AG08395 (cell line): ENCODE measurements at places on chromosomes 1 and 21.
A peak's percentile ranks its signal among the peaks of the same experiment; 100 is the strongest.

DNA sequence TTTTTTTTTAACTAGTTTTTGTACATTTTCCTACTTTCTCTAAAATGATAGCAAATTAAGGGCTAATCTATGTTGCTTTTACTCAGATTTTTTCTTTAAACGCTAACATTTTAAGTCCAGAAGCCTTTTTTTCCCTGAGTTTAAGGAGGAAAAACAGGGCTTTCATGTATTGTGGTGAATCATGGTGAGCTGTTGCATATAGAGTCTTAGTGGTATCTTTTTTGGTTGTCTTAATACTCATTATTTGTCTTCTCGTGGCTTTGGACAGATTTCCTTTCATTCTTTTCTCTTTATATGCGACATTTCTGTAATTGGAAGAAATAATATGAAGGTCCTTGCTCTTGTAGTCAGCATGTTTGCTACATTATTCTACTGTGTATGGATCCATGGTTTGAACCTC lies 1015.6 kb downstream of the PLA2G4A start:
- DNase-seq, result no peak

- no peak for DNase-seq
Measured at GRCh38 chr1:161311595-161312181, 1.9 kb upstream of the MPZ start.

- DNase-seq, result peak; percentile 40
Measured at GRCh38 chr1:101237229-101237837, 514 bp downstream of the S1PR1 start.

DNA sequence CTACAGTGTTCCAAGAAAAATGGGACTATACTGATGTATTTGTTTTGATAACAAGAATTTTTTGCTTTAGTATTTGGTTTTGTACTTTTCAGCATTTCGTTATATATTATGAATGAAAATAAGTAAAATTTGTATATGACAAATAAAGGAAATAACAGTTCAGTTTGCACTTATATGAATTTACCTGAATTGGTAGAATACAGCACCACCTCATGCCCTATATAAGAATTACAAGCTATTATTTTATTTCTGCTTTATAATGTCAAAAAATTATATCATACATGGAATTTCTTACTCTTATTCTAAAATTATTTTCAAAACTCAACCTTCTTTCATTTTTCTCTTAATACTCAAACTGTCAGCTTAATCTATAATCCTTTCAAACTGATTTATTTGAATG lies 14.6 kb downstream of the EFCAB7 start:
- DNase-seq, result peak; percentile 2

GRCh38 chr1:233065685-233066084 lies 115.3 kb downstream of the NTPCR start:
- no peak for DNase-seq

DNA sequence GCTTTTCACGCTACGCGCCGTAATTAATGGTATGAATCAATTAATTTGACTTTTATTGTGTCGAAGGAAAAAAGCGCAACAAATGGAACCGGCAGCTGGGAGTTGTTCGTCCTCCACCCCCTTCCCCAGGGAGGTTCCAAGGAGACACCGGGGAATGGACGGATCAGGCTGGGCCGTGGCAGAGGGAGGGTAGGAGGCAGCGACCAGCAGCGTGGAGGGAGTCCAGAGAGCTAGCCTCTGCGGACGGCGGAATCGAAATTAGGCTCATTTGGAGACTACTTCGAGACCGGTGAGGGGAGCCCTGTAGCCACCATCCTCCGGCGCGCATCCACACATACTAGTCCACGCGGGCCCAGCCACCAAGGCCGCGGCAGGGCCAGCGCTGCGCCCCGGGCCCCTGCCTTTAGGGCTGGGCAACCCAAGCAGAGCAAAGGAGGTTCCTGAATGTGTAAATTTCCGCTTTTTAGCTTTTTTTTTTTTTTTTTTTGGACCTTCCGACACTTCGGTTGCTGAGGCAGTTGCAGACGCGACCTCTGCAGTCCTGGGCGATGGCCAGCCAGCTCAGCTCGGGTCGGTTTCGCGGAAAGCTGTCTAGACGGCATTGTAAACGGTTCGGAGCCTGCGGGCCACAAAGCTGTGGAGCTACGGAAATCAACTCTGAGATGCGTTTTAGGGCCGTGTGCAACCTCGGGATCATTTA lies 2.2 kb upstream of the FOXD3 start:
- no peak for DNase-seq

- peak; percentile 70 for DNase-seq
Measured at GRCh38 chr1:30955448-30956015, 47.0 kb upstream of the SDC3 start.

- no peak for DNase-seq
Measured at GRCh38 chr1:207009182-207009850, 23.2 kb downstream of the C1orf116 start.

- no peak for DNase-seq
Measured at GRCh38 chr1:35559317-35559944, 1.8 kb downstream of the NCDN start.

DNA sequence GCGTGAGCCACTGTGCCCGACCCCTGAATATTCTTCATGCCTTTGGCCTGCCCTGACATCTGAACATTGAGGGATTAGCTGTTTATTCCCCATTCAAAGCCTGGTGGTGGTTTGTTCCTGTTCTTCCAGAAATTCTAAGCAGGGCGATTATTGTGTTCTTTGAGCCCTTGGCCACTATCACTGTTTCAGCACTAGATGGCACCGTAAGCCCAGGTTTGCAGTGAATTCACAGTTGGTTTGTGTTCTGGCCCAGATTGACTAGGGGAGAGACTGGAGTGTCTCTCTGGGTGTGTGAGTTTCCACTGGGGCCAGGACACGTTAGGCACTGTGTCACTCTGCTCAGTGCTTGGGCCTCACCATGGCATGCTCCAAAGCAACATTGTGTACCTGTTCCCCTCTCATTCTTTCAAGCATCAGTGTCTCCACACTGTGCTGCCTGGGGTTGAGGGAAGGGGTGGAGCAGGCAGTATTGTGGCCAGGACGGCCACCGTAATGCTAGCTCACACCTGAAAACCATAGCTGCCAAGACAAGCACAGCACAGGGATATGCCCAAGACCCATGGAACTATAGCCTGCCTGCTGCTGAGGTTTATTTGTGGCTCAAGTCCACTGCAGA lies 52.7 kb downstream of the PKN2 start:
- DNase-seq, result peak; percentile 53

GRCh38 chr1:243286409-243287122 lies 30.7 kb downstream of the SDCCAG8 start:
- no peak for DNase-seq

DNA sequence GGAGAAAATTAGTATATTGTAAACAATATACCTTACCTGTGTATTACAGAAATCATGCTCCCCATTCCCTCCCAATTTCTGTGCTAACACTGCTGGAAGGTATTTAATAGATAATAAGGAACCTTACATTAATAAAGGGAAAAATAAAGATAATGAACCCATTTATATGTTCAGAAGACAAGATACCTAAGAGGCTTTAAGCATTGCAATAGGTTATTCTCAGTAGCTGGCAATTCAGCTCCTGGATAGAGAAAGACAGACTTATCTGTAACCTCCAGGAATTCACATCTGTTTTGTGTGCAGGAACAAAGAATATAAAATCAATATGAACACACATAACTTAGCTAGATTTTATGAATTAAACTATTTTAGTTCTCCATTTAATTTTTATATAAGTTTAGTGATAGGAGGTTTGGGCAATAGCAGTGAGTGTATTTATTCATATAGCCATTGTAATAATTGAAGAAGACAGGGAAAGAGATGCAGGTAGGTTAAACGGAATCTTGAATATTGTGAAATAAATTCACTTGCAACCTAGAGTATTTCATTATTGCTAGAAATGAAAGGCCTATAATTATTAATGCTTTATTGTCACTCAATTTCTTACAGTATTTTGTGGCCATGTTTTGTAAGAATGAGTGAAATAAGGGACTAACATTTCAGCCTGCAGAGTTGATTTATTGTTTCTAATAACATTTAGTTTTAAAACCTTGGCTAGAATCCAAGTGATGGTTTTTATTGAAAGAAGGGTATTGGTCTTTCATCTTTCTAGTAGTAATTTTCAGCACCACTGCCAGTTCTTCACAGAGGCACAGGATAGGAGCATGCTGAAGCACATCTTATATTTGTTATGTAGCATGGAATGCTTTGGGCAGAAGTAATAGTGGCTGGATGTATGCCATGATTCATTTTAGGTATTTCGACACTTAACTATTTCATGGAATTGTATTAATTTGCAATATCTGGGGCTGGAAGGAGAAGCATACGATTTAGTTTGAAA lies 1.5 kb downstream of the XPR1 start:
- peak; percentile 20 for DNase-seq

DNA sequence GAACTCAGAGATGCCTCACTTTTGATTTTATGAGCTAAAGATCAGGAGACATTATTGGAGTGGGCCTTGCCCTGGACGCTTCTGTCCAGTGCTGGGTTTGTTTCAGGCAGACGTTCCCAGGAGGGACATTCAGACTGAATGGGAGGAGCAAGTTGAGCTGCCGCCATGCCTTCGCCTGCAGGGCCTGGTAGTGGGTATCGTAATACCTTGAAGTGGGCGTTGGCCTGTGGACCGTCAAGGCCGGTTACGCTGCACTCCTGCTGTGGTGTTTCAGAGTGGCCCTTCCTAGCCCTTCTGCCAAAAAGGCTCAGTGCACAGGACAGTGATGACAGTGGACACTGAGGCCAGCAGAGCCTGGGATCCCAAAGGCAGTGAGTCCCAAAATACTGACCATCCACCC lies 1.6 kb downstream of the FAM3B start:
- no peak for DNase-seq

GRCh38 chr1:165575468-165576099 lies 31.8 kb downstream of the LRRC52 start:
- no peak for DNase-seq

DNA sequence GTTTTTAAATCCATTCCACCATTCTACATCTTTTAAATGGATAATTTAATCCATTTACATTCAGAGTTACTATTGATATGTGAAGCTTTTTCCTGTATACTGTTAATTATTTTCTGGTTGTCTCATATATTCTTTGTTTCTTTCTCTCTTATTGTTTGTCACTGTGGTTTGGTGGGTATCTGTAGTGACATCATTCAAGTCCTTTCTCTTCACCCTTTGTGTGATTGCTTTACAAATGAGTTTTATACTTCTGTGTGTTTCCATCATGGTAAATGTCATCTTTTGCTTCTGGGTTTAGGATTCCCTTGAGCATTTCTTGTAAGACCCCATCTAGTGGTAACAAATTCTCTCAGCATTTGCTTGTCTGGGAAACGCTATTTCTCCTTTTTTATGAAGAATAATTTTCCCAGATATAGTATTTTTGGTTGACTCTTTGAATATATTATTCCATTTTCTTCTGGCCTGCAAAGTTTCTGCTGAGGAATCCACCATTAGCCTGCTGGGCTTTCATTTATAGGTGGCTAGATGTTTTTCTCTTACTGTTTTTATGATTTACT lies 10.2 kb downstream of the LY9 start:
- no peak for DNase-seq

GRCh38 chr1:229108598-229109201 lies 162.2 kb upstream of the RAB4A start:
- DNase-seq, result no peak

DNA sequence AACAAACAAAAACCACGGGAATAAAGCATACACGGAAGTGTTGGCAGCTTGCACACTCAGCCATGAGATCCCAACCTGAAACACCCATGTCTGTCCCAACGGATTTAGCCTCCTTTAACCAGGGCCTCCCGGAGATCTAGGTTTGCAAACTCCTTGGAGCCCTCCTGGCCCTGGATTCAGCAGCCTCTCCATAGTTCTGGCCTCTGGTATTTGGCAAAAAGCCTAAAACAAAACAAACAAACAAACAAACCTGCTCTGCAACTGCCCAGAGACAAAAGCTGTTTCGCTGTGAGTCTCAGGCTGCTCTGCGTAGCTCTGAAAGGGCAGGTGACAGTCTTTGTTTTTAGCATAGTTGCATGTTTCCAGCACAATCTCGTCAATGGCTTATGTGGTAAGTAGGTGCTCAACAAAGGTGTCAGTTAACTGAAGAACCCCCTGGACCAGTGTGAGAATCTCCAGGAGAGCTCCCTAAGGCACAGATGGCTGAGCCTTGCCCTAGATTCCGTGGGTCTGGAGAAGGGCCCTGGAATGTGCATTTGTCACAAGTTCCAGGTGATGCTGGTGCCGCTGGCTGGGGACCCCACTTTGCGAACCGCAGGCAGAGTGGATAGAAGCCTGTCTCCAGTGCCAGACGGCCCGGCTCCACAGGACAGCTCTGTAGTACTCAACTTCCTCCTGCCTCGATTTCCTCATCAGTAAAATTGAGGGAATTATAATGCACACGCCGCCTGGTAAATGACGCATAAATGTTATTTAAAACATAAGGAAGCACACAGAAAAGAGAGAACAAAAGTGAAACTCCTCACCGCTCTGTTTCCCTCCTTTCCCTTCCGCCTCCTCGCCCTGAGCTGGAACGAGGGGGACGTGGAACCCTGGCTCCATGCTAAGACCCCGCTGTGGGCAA lies 86.2 kb downstream of the RIPK4 start:
- DNase-seq, result no peak

DNA sequence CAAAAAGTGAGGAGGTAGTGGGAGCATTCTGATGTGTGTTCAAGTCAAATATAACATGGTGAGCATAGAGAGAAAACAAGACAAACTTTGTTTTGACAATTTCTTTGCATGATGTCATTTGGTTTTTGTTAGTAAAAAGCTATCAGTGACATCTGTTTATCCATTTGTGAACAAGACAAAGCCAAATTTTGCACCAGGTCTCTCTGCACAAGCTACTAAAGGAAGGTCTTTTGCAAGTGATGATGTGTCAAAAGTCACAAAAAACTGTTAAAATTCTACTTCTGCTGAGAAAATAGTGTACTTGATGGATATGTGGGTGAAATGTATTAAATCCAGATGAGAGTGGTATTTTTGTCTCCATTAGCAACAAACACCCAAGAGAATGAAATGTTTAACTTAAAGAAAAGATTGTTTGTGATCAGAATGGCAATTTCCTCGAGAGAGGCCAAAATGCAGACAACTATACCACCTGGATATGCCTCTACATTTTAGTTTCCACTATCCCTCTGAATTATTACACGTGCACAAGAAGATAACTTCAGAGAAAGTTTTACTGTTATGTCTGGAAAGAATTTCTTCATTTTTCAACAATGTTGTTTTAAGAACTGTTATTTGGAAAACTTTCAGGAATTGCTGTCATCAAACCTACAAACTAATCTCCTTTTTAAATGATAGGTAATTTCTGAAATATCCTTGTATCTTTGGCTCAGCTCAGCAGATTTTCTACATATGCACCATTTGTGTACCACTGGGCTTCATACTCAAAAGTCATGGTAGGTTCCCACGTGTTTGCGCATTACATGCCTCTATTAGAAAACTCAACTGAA lies 807.4 kb upstream of the ADGRL2 start:
- no peak for DNase-seq

DNA sequence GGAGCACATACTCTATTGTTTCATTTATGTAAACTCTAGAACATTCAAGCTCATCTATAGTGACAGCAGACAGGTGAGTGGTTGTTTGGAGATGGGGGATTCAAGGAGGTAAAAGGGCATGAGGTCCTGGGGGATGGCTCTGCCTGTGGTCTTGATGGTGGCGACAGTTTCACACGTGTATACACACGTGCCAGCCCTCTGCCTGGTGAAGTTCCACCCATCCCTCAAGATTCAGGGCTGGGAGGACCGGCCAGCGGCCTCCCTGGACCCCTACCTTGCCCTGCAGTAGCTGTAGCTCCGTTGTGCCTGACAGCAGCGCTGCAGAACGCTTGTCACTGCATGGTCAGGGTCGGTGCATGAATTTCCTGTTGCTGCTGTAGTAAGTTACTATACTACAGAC lies 38.9 kb upstream of the UTS2 start:
- DNase-seq, result no peak
